ENCODE measurements at places on chromosomes 5 and 9.

DNA sequence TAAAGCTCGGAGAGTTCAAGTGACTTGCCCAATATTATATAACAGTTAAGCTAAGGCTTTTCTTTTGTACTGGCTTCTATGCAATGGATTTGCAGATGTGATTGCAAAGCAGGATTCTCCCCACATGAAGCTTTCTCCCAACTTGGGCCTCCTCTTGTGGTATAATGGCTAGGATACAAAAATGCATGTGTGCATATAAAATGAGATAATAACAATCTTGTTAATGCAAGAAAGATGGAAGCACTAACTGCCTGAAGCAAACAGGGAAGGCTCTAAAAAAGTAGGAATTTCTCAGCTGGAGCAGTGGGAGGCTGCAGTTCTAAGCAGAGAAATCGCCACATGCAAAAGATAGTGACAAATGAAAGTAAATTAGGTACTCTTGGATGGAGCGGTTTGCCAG, 444.2 kb upstream of the RIOK2 start:
- no peak for DNase-seq

DNA sequence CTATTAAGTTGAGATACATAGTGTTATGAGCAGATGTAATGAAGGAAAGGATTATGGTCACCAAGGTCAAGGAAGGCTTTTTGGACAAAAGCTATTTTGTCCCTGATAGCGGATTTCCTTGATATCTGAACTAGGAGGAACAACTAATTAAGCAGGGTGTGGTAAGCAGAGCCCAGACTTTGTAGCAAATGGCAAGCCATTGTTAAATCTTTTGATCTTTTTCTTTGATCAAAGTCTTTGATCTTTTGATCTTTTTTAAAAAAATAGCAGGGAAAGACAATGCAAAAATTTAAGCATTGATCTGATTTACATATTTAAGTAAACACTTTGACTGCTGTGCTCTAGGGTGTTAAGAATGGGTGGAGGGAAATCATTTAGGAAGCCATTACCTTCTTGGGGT, 1242.0 kb downstream of the MAT2B start:
- DNase-seq: no peak

DNA sequence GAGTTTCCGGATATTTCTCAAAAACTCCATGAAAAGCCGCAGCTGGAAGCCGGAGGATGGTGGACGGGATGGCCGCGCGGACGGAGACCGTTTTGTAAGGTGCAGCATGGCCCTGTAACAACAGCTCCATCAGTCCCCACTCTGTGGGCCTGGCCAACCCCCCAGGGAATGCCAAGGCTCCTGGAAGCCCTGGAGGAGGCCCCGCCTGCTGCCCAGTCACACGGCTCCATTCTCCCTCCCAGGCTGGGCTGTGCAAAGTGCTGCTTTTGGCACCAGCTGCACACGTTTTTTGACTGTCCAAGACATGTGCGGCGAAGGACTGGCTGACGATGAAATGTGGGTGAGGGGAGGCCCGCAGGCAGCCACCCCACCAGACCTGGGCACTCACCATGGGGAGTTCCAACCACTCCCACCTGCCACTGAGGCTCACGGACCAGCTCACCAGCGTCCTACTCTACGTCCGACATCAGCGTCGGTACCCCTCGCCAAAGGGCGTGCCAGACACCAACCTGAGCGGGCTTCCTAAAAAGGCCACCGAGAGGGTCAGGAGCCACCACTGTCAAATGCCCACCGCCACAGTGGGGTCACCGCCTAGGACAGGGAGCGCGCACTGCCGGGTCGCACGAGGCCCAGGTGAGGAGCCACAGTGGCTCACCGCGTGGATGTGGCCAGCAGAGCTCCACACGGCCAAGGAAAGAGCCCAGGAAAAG, 27.3 kb downstream of the PNPLA7 start:
- DNase-seq: no peak

DNA sequence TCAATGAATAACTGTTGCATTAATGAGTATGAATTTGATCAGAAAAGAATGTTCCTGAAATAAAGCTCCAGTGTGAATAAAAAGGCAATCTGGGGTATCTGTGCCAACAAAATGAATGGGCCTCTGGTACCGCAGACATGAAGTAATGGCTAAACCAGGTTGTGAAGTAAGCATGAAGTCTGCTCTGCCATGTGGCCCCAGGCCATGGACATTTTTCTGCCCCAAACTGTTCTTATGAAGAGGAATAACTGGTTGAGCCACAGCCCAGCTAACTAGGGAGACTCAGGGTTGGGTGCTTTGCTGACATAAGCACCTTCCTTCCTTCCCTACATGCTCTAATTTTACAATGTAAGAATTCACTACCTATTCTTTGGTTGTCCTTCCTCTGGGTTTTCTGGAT, 147.4 kb upstream of the LRRTM2 start:
- DNase-seq: no peak

- DNase-seq: no peak
Observed at GRCh38 chr9:114246558-114246957, 76.3 kb upstream of the ORM1 start.
